Stimulated activated CD4-positive, alpha-beta T cell treated with anti-CD3 and anti-CD28 coated beads, TNF-alpha, amount 100 ng/mL, for 4 hours (primary cell): ENCODE measurements at places on chromosomes 16 and 17.

- DNase-seq: no peak
Observed at GRCh38 chr16:69077251-69077650, 28.2 kb upstream of the HAS3 start.

DNA sequence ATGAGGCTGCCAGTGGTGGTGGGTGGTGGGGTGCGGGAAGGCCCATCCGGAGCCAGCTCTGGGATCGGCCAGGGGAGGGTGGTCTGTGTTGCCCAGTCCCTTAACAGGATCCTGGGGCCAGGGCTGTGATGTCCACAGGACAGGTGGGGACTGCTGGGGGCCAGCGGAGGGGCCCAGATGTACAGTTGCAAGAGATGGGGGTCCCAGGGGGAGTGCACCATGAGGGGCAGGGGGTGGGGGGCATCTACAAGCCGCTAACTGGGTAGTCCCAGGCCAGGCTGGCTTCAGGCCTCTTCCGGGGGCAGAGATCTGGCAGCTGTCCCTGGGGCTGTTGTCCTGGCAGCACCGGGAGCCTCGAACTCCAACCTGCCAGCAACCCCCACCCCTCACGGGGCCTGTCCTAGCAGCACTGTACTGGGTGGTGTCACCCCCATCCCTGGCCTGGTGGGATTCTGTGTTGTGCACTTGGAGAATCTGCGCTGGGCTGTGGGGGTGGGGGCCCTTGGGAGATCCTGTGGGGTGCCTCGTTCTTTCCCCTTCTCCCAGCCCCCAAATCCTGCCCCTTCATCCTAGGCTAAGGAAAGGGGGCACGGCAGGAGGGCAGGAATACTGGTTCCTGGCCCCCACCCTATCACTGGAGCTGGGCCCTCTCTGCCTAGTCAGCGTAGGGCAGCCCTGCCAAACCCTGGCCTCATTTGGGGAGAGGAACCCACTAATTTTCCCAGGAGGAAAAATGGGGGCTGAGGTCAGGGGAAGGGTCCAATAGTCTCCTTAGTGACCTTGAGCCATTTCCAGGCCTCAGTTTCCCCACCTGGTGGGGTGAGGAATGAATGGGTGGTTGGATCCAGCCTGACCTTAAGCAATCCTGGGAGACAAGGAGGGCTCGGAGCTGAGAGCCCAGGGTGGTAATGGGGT is 1.4 kb downstream of the MTSS2 start:
- DNase-seq: no peak

- no peak for DNase-seq
Observed at GRCh38 chr16:2988590-2989099, 8.4 kb upstream of the PKMYT1 start.

DNA sequence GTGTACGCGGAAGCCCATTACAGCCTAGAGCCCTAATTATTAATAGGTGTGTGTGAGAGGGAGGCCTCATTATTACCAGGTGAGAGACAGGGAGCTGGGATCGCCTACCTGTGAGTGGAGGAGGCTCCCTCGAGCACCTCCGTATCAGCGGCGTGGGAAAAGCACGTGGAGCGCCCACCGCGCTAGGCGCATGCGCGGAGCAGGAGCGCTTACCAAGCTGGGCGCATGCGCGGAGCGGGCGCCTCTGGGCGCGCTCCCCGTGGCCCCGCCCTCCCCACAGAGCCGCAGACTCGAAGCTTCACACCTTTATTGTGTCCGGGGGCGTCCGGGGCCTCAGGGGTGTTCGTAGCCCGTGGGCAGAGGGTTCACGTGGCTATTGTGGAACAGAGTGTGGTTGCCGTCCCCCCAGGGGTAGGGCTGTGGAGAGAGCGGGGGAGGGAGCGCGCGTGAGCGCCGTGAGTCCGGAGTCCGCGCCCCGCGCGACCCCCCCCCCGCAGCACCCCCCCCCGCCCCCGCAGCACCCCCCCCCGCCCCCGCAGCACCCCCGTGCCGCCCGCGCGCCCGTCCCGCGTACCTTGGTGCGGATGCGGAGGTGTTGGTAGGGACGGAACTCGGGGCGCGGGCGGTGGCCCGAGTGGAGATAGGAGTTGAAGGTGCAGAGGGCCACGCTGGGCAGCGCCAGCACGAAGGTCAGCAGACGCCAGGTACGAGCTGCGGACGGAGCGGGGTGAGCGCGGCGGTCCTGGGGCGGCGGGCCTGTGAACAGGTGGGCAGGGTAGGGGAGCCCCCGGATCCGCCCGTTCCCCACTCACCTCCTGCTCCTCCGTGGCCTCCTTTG is 500 bp downstream of the COX6A2 start:
- DNase-seq: peak; percentile 45

DNA sequence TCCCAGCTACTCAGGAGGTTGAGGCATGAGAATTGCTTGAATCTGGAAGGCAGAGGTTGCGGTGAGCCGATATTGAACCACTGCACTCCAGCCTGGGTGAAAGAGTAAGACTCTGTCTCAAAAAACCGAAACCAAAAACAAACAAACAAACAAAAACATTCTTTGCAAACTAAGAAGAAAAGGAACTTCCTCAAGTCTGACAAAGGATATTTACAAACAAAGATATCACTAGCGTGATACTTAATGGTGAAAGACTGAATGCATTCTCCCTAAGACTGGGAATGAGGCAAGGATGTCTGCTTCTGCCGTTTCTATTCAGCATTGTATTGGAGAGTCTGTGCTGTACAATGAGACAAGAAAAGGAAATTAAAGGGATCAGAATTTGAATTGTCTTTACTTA is 10.5 kb upstream of the MPO start:
- no peak for DNase-seq

- DNase-seq: no peak
Observed at GRCh38 chr16:726438-727290, at the start of the genes CCDC78 and HAGHL. CCDC78 (minus strand) TSS chr16:726443; CDS start chr16:726367, 76 bp downstream. HAGHL (plus strand) TSS chr16:727106; CDS start chr16:727510, 404 bp downstream.

DNA sequence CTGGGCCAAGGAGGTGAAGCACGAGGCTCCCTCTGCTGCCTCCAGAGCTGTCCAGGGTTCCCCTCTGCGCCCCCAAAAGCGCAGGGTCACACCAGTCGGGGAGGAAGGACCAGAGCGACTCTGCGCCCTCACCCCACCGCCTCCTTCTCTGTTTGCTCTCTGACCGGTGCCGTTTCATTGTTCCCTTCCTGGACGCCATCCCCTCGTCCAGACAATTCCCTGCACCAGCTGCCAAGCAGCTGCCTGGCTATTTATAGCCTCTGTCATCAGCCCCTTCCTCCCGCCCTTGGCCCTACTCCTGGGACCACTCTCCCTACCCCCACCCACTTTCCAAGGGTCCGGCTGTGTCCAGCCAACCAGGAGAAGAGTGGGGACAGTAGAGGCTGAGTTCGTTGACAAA is 68.8 kb upstream of the CREBBP start:
- no peak for DNase-seq

DNA sequence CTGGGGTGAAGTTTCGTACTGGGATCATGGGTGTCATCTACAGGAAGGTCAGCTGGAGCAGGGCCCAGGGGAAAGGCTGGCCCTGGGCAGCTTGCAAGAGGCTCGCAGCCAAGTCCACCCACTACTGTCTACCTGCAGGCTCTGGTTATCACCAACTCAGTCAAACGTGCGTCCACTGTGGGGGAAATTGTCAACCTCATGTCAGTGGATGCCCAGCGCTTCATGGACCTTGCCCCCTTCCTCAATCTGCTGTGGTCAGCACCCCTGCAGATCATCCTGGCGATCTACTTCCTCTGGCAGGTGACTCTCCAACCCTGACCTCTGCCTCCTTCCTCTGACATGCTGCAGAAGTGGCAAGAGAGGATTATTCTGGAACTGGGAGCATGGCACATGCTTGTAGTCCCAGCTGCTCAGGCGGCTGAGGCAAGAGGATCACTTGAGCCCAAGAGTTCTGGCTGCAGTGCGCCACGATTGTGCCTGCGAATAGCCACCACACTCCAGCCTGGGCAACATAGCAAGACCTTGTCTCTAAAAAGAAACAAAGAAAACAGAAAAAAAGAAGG is 29.2 kb downstream of the ABCC3 start:
- no peak for DNase-seq
